AG04450 (cell line): ENCODE measurements at places on chromosomes 2 and 18.

DNA sequence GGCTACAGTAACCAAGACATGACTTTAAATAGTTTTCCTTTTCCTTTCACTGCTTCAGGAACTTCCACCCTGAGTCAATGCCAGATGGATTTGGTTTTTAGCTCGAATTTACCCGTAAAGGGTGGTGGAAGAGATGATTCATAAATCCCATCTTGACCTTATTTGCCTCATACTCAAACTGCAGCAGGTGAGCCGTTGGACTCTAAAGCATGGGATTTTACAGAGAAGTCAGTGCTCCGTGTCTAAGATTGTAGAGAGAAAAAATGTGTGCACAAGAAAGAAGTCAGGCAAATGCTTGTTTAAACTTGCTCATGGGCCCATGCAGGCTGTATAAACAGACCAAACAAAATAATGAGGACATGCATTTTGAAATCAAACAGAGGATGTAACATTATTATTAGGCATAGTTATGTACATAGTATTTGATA, 369.7 kb upstream of the TRIB2 start:
- DNase-seq: no peak

DNA sequence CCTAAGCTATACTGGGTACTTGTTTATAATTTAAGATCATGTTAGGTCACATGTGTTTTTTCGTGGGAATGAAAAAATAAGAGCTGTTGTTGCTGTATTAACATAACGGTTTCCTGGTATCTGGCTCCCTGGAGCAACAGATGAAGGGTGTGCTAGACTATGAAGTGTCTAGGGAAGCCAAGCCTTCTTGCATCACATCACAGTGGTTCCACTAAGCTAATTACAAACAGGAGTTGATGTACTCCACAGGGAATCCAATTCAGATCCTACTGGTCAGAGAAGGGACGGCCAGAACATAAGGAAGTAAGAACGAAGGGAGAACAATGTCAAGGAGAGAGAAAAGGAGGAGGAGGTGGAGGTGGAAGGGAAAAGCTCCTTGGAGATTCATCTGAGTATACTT, 193.0 kb upstream of the CYP26B1 start:
- DNase-seq: no peak

GRCh38 chr2:144233317-144233716, 286.6 kb downstream of the ZEB2 start:
- no peak for DNase-seq

- DNase-seq: no peak
Measured at GRCh38 chr2:74577448-74577847, 22.9 kb downstream of the DOK1 start.

DNA sequence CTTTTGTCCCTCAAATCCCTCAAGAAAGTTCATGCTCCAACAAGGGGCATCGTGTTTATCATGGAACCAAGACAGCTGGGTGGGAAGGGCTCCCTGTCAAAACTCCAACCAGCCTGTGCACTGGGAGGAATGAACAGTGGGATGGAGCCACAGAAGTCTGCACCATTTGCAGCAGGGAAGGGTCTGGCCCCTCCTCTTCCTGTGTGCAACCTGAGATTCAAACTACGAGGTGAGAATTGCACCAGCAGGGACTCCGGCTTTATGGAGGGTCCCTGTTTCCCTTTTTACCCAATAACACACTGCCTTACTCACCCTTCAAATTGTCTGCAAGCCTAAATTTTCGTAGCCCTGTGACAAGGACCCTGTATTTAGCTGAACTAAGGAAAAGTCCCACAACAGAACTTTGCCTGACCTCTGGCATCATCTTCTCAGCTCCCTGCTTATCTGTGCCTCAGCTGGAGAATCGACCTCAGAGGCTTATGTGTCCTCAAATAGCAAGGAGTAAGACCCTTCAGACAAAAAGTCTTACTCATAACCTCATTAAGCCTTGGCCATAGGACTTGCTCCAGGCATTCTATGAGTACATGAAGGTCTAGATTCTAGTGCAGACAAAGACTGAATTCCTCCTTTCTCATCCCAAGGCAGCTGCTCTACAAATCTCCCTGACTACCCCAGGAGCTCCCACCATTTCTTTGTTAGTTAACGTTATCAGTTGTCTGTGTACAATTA, 178.3 kb upstream of the SERPINE2 start:
- no peak for DNase-seq

GRCh38 chr18:34801774-34802173, 91.7 kb downstream of the DTNA start:
- no peak for DNase-seq

GRCh38 chr18:73431620-73432019, 563.8 kb upstream of the NETO1 start:
- DNase-seq: no peak

- DNase-seq: no peak
Measured at GRCh38 chr2:182717416-182717815, 1.4 kb downstream of the DNAJC10 start.

DNA sequence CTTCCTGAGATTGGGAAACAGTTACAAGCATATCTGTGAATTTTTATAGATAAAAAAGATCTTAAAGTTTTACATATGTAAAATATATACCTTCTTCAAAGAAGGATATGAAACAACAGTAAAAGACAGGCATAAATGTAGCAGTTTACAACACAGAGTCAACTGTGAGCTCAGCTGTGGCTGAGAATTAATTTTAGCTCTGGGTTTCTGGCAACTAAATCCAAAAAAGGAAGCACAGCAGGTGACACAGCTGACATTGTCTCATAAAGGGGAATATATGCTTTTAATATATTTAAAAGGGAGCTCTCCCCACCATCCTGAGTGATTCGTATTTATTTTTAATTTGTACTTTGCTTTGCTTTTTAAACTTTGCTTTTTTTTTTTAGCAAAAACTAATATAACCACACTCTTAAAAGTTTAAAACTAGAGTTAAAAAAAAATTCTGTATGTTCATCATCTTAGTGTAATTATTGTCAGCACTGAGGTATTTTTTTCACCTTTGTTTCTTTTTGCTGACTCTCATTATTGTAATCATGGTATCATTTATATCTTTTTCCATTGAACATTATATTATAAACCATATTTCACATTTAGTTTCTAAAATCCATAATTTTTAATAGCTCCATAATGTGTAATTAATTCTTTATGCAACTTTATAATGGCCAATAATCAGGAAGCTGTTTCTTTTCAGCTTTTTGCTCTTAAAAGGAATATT, 6.7 kb downstream of the TUBB6 start:
- no peak for DNase-seq

DNA sequence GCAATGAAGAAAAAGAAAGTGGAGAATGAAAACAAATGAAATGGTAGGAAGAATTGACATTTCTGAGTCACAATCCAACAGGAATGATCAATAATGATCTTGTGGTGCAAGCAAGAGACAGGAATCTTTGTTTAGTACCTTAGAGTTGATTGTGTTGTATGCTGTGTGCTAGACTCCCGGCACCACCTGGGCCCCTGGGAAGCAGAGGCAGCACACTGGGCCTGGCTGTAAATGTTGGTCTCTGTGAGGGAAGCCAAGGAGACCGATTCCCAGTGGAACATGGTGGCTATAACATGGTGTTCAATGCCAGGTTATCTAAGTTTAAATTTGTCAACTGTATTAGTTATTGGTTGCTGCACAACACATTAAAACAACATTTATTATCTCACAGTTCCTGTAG, 9.8 kb upstream of the CWC22 start:
- no peak for DNase-seq

- DNase-seq: peak; percentile 7
Measured at GRCh38 chr2:61090386-61090921, 24.8 kb downstream of the SANBR start.

GRCh38 chr2:47662552-47662951, 120.4 kb upstream of the MSH6 start:
- DNase-seq: no peak

DNA sequence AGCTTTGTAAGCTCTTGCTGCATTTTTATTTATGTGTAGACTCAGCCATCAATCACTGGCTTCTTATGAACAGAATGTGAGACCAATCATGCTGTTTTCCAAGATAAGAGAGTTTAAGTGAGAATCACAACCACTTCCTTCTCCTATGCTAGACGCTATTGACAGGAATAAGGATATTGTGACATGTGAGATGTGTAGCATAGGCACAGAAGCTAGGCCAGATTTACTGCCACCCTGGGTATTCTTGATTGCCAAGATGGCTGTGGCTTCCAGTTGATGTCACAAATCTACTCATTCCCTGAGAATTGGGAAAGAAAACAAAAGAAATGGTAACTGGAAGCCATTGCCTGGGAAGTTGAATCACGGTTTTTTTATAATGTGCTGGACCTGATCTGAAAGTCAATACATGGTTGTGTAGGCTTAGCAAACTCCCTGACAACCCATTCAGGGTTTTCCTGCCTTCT, 49.9 kb downstream of the RAB27B start:
- DNase-seq: no peak

GRCh38 chr2:105790461-105791149, 45.9 kb downstream of the NCK2 start:
- DNase-seq: no peak

DNA sequence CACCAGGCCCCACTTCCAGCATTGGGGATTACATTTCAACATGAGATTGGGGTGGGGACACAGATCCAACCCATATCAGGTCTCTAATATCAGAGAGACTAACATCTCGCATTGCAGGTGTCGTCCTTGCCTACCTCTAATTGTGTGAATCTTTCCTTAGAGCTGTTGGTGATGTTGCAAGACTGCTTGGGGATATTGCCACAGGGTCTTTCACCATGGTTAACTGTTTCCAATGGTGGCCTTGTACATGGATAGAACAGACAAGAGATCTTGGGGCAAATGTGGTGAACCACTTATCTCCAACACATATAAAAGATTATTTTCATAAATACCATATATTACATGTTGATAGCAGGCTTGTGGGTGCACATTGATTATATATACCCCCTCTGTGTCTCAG, 270.3 kb upstream of the LINC00305 start:
- DNase-seq: no peak

DNA sequence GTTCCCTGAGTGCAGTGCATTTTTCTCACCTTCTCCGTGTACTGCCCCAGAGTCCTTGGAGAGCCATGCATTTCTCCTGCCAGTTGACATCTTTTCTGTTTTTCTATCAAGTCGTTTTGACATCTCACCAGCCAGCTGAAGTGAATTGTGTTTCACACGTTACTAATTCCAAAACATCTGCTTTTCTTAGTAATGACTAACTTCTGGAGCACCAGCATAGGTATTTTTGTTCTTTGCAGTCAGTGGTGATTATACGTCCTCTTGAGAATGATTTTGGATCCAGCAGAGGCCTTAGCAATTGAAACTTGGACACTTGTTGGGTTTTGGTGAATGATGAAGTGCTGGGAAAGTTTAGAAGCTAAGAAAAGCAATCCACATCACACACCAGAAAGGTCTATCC, 112.5 kb downstream of the PIK3C3 start:
- DNase-seq: no peak

GRCh38 chr2:2580341-2580740, 249.3 kb upstream of the MYT1L start:
- no peak for DNase-seq

- DNase-seq: no peak
Measured at GRCh38 chr2:191318037-191318728, 73.0 kb downstream of the MYO1B start.

- DNase-seq: no peak
Measured at GRCh38 chr18:79816981-79817606, 19.4 kb downstream of the KCNG2 start.

DNA sequence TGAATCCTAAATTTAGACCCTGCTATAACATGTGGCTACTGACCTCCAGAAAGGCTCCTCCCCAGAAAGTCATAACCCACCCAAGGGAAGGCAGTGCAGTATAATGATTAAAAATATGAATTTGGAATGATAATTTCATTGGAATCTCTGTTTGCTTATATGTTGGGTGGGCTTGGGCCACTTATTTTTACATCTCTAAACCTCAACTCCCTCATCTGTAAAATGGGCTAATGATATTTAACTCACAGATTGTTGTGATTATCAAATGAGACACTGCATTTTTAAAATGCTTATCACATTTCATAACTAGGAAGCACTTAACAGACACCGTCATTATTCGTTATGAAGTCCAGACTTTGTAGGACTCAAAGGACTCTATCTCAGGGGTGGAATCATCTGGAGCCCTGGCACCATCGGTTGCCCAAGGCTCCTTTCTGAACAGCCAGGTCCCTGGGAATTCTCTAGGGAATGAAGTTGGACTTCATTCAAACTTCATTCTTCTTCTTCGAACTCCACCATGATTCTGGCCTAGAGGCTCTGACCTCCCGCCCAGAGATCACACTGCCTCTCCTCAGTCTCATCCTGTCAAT, 33.1 kb upstream of the RMDN2 start:
- DNase-seq: no peak

- no peak for DNase-seq
Measured at GRCh38 chr2:127951026-127951425, 65.3 kb upstream of the AMMECR1L start.

DNA sequence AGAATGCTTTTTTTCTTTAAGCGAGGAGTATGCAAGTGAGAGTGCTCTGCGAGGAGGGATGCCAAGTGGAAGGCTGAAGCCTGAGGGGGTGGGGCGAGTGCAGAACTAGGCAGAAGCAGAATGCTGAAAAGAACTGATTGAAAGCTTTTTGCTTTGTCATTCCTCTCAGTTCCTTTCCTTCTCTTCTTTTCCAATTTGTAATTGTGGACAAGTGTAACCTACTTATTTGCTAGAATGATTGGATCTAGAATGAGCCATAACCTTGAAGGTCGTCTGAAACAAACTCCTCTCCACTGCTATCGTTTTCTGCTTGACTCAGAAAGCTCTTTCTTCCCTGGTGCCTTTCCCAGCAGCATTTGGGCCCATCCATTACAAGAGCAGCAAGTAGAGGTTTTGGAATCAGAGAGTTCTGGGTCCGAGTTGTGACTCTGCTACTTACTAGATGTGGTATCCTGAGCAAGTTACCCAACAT, 115.3 kb downstream of the METTL8 start:
- DNase-seq: no peak

DNA sequence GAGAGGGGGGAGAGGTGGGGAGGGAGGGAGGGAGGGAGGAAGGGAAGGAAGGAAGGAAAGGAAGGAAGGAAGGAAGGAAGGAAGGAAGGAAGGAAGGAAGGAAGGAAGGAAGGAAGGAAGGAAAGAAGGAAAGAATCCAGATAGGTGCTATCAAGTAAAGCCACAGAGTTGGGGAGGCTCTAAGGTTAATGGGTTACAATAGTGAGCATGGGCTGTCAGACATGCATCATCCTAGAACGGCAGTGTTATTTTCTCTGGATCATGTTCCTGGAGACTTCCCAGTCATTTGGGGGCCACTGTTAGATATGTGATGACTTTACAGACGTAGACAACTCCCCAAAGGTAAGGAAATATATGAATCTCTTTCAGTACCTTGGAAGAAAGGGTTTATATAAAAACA, 31.1 kb downstream of the CDK15 start:
- DNase-seq: no peak

GRCh38 chr2:112805542-112805941, 21.2 kb upstream of the IL1A start:
- DNase-seq: no peak

- DNase-seq: no peak
Measured at GRCh38 chr2:105777506-105778055, 32.9 kb downstream of the NCK2 start.

GRCh38 chr2:30095402-30095801, 51.4 kb upstream of the YPEL5 start:
- no peak for DNase-seq
